ENCODE measurements at places on chromosomes 7 and 10. TPM values are rescaled to one million over a fixed set of nuclear protein-coding genes. Genes with fewer than 3 reads are reported as not detected.

GRCh38 chr7:41629711-41630111 is 73.2 kb downstream of the INHBA start:
- DNase-seq, result no peak

GRCh38 chr7:74018246-74018895 is 9.6 kb upstream of the ELN start:
- DNase-seq, result no peak

DNA sequence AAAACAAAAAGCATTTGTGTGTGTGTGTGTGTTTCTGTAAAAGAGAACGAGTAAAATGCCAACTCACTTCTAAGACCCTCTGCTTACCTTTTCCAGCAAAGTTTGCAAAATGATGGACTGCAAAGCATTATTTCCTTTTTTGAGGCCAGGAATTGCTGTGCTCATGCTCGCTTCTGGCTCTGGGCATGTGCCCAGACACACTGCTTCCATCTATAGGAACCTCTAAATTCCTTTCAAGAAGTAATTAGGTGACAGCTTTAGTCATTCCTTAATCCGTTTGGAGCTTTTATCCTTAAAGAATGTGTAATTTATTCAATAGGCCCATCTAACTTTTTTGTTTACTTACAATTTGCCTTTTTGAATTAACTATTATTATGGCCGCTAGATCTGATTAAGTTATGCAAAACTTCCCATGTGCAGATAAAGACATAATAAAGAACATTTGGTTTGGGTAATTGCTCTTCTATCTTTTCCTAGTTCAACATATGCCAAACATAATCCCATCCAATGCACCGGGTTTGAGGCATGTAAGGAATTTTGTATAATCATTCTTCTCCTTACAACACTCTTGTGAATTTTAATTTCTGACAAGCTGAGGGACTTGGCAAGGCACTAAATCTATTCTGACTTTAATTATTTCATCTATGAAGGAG is 34.7 kb downstream of the A1CF start:
- no peak for DNase-seq

DNA sequence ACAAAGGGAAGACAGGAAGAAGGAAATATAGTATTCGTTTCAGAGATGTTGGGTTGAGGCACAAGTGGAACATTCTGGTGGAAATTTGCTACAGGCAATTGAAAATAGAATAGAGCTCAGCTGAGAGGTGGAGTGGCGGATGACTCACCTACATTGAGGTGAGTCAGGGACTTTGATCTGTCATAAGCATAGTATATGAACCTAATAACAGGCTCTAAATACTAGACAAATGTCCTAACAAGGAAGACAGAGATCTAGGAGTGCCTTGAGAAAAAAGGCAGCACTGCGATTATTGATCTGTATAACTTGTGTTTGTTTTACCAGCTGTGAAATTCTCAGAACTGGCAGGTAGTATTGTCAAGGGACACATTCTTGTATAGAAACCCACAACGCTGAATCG is 907 bp upstream of the IFRD1 start:
- peak; percentile 38 for DNase-seq

DNA sequence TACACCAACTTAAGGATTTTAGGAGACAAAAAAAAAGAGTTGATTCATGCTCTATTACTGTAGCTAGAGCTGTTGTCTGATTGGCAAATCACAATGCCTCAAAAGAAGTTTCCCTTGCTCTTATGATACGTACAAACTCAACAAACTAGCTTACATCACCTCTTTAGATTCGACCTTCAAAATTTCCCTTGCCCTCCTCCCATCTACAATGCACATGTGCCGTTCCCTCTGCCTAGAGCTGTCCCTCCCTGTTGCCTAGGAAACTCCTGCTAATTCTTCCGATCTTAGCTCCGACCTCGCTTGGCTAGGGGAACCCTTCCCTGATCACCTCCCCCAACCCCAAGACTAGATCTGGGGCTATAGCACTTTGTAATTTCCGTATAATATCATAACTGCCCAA is 55.4 kb downstream of the MAP3K8 start:
- DNase-seq, result no peak

DNA sequence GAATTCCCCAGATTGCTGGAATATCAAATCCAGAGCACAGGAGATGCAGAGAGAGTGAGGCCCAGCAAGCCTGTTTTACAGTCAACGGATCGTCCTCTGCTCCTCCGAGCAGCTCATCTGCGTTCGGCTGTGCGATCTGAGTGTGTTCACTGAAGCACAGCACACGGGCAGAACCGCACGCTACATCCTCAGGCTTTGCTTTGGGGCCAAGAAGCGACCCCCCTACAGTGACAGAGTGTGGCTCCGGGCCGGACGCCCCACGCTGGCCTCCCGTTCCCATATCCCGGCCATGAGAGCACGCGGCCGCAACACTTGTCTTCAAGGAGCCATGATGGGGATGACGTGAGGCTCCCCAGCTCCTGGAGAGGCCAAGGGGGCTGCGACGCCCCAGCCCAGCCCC is 431.4 kb downstream of the DNAJB6 start:
- peak; percentile 32 for DNase-seq

GBX1 gene
- total RNA-seq, result not detected

ADAM8 gene
- total RNA-seq, result 11.2 TPM
